ENCODE measurements at places on chromosomes 6 and 20. TPM values are rescaled to one million over a fixed set of nuclear protein-coding genes. Genes with fewer than 3 reads are reported as not detected.
A peak's percentile ranks its signal among the peaks of the same experiment; 100 is the strongest.

LINC00237 gene
- not detected for total RNA-seq

C20orf144 gene
- total RNA-seq = not detected

TRIM31 gene
- total RNA-seq = not detected

CRNKL1 gene
- total RNA-seq = 21.8 TPM

SMLR1 gene
- not detected for total RNA-seq

ZSCAN23 gene
- 7.5 TPM for total RNA-seq

ADAM33 gene
- total RNA-seq = 171 TPM

FNDC11 gene
- total RNA-seq = 0.34 TPM

CMTR1 gene
- total RNA-seq = 5.9 TPM

MEI4 gene
- total RNA-seq = not detected

DNPH1 gene
- total RNA-seq = 27.9 TPM

BPI gene
- total RNA-seq = 0.27 TPM

GRCh38 chr20:49893242-49894072 lies 21.9 kb downstream of the SPATA2 start:
- no peak for DNase-seq

GRCh38 chr6:150310539-150310938 lies 58.3 kb upstream of the IYD start:
- DNase-seq = no peak

GRCh38 chr6:137304020-137304780 lies 85.0 kb upstream of the IFNGR1 start:
- no peak for DNase-seq

GRCh38 chr6:56891754-56892153 lies 63.2 kb upstream of the BEND6 start:
- no peak for DNase-seq

DNA sequence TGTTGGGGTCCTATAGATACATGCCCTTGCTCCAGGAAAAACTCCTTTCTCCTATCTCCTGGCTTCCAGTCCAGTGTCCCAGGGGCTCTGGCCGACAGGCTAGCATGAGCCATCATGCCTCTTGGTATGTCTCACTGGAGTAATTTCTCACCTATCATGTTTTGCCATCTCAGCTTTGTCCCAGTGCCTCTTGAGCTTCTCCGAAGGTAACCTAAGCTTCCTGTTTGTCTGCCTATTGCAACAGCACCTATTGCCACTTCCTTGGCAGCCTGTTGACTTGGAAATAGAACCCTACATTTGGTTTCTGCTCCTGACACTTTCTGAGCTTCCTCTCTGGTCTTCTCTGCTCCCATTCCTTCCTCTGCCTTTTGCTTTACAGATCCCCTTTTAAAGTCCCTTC lies 197.7 kb downstream of the KCNQ5 start:
- DNase-seq = no peak

GRCh38 chr20:3311623-3312022 lies 72.6 kb upstream of the SLC4A11 start:
- DNase-seq = no peak

- DNase-seq = peak; percentile 33
Measured at GRCh38 chr6:41937861-41938574, 3.6 kb downstream of the CCND3 start.

DNA sequence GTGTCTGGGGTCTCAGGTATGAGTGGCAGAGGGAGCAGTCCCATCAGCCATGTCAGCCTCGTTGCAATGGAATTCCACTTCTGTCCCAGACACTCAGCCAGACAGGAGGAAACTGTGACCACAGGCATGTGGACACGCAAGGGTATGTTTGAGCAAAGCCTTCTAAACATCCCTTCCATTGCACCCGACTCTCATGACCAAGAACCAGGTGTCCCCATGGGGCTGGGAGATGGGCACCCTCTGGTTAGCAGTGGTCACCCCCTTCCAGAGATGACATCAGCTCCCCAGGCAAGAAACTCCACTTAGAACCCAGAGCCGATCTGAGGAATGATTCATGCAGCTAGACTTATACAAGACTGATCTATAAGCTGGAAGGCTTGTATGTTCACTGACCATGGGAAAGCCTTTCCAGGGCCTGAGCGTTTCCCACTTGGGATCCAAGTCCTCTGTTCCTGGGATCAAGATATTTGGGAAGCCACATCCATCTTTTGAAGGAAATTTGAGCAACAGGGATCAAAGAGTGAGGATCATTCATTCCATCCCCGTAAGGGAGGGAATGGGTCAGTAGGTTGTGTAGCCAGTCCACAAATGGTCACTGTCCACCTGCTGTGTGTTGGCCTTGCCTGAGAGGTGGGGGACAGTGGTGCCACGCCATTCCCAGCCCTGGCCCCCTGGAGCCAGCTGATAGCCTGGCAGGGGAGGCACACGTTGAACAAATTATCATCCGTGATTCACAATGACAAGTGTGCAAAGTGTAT lies 3.9 kb upstream of the MRGBP start:
- no peak for DNase-seq

- no peak for DNase-seq
Measured at GRCh38 chr6:25863360-25863759, 10.7 kb downstream of the SLC17A3 start.

GRCh38 chr6:1609648-1610496 lies at the start of gene FOXC1:
TSS of gene FOXC1 (plus strand) at chr6:1609915. CDS start at chr6:1610446, 531 bp downstream.
- peak; percentile 81 for DNase-seq

DNA sequence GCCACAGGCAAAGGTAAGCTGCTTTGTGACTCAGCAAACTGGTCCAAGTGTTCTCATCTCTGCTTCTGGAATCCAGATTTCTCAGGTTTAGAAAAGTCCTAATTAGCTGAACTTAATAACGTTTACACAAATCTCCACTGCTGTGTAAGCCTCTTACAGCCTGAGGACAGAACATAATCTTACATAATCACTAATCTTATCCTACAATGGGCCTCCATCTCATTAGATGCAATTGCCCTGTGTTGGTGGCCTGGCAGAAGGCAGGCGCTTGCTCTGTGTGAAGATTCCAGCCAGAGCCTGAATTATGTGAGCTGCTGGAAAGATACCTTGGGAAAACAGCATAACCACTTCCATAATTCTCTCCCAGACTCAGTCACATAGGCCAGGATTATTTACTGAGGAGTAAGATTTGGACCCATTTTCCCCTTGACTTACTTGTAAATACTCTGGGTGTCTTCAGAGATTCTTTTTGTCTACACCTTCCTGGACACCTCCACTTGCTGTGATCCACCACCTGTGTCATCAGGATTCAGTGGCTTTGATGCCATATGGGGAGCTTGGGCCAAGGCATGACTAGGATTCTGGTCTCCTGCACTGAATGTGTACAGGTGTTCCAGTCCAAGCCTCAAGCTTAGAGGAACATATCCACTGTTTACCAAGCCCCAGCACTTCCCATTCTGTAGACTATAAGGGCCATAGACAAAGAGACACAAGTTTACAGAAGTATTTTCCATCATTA lies 104.4 kb downstream of the C6orf118 start:
- no peak for DNase-seq

GRCh38 chr6:37679539-37680476 lies 17.9 kb downstream of the MDGA1 start:
- no peak for DNase-seq

DNA sequence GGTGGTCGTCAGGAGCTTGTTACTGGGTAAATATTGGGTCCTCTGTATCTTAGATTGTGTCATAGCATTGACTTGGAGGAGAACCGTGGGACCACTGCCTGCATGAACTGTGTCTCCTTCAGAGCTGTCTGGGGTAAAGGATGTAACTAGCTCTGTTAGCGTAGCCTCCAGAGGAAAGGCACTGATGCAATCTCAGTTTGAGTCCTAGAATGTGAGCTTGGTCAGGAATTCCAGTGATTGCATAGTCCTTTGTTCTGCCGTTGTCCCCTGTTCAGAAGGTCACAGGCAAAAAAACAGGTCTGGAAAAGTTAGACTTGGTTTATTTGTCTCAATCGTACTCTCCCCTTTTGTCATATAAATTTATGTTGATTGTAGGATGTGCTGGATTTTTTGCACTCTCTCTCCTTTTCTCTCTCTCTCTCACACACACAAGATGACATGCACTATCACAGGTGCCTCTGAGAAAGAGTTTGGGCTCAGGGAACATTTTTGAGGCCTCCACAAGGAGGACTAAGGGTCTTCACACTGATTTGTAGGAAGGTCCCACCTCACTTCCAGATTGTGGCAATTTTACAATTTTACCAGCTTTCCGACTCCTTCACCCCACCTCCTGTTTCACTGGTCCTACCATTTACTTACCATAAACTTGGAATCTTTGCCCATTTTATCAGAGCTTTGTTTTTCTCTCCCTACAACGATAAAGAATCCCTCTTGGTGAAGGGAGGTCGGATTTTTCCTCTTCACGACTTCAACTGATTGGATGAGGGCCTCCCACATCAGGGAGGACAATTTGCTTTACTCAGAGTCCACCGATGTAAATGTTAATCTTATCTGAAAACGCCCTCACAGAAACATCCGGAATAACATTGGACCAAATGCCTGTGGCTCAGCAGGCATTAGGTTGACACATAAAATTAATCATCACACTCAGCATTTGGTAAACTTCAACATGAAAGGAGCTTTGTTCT lies 7.0 kb upstream of the DACT2 start:
- no peak for DNase-seq

DNA sequence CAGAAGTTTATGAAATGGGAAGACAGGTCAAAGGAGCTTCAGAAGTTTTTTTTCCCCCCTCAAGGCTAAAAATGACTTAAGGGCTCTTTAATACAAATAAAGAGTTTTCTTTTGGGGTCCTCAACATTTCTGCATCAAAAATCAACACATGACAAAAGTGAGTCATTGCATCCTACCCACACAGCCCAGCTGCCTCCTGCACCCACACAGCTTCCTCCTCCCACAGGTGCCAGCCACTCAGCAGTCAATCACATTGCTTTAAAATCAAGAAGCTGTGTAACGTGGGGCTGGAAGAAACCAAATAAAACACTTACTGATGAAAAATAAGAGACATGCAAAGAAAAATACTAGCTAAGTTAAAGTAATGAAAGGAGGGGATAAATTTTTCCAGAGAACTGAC lies 68.5 kb downstream of the MAP3K5 start:
- no peak for DNase-seq

DNA sequence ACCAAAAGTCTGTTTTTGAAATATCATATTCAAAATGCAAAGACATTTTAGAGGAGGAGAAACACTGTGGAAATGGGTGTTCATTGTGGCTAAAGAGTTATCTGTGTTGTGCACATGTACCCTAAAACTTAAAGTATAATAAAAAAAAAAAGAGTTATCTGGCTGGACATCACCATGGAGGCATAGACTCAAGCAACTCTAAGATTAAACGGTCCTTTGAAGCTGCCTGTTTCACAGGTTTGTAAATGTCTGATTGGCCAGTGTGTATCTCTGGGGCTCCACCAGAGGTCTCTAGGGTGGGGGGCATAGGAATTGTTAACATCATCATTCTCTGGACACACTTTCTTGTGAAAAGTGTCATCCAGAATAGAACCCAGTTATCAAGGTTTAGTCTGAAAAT lies 39.2 kb downstream of the TSPYL4 start:
- no peak for DNase-seq

- peak; percentile 44 for DNase-seq
Measured at GRCh38 chr6:111804627-111805235, 68.5 kb downstream of the FYN start.

- peak; percentile 54 for DNase-seq
Measured at GRCh38 chr20:47686545-47686944, 98.7 kb downstream of the SULF2 start.

DNA sequence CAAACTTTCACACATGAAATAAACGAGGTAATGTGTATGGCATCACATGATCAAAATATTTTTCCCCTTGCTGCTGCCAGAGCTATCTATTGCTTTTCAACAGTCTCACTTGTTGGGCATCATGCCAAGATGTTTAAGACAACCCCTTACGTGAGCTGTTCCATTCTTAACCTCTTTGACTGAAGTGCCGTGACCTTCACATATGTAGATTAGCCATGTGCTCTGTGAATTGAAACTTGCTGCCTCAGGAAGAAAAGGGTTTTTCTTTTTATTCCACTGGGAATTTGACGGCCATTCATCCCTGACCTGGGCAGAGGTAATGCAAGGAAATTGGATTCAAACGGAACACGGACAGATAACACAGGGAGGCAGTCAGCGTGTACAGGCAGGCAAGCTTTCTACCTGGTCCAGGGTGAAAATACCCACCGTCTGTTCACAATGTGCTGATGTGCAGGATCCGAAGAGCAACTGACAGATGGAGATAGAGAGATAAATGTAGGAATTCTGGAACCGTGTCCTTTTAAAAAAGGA lies 14.2 kb downstream of the ARID1B start:
- no peak for DNase-seq

GRCh38 chr6:104519566-104519965 lies 340.2 kb downstream of the HACE1 start:
- no peak for DNase-seq

- DNase-seq = no peak
Measured at GRCh38 chr20:20487811-20488210, 119.9 kb downstream of the INSM1 start.

GRCh38 chr20:14861028-14861699 lies 523.8 kb upstream of the FLRT3 start:
- no peak for DNase-seq

DNA sequence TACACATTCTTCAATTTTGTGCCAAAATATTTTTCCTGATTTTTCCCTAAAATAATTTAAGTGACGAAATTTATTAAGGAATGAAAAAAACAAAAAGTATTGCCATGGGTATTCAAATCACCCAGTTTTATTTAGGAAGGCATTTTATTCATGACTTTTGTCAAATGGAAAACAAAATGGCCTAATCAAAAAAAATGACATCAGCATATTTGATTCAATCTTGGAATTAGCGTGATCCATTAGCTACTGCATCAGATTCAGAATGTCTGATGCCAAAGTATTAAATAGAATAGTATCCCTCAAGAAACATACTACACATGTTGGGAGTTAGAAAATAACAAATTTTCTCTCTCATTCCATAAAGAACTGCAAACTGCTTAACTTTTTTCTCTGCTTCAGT lies 129.2 kb downstream of the TRDN start:
- no peak for DNase-seq

GRCh38 chr6:109610590-109610989 lies 80.4 kb downstream of the AK9 start:
- no peak for DNase-seq

DNA sequence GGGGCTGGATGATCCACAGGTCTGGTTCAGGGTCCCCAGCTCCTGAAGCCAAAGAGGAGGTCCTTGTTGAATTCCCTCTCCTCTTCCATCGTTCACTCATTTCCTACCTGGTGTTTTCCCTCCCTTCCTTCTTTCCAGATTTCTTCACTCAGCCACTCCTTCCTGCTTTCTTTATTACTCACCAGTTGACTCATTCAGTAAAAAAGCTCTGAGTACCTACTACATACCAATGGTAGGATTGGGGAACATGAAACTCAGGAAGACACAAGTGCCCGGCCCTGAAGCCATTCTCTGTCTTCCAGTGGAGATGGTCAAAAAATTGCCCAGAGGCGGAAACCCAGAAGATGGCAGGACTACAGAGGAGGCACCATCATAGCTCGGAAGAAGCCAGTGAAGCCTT lies 11.9 kb upstream of the NSFL1C start:
- DNase-seq = no peak

DNA sequence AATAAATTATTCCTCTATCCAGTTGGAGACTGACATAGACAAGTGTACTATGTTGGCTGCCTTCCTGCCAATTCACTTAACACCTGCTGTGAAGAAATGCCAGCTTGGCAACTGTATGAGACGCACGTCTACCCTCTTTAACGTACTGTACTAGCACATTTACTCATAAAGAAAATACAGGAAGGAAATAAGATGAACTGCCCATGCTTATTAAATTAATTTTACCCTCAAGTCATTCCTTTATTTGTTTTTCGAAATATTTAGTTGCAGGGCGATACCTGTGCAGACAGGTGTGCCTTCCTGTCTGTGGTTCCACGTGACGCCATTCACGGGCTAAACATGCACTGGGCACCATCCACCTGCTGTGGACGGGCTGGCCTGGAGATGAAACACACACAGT lies 52.0 kb downstream of the PSMG4 start:
- DNase-seq = peak; percentile 6

- no peak for DNase-seq
Measured at GRCh38 chr6:169894377-169894960, 143.0 kb downstream of the ERMARD start.

Measured in uterus (tissue), 4 donors.